ENCODE measurements at places on chromosomes 2 and 18. TPM values are rescaled to one million over a fixed set of nuclear protein-coding genes. Genes with fewer than 3 reads are reported as not detected.

The AOX1 gene
- not detected for total RNA-seq

The NAT8 gene
- not detected for total RNA-seq

The ASXL2 gene
- total RNA-seq: 35.2 TPM

The CRYGD gene
- total RNA-seq: not detected

The LYG2 gene
- not detected for total RNA-seq

The DNMT3A gene
- total RNA-seq: 62.6 TPM

The IL1A gene
- total RNA-seq: 0.73 TPM

The CFAP65 gene
- not detected for total RNA-seq

The SLC35F6 gene
- 18.5 TPM for total RNA-seq

Data from T-helper 2 cell treated with Interferon-gamma antibody and Interleukin-4, amounts not matched to agents 100 ng/mL and 5 ng/mL, for 36 hours (primary cell).